ENCODE measurements at places on chromosomes 2 and 18.

DNA sequence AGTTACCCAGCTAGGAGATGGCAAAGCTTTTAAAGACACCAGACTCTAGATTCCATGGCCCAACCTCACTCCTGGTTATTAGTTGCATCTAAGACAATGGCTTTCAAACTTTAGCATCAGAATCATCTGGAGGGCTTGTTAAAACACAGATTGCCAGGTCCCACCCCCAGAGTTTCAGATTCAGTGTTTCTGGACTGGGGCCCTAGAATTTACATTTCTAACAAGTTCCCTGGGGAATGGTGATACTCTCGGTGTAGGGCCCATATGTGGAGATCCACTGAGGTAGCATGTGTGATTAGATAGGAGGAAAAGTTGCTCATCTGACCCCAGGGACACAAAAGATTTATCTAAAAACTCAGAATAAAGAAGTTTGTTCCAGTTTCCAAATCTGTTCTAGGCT lies 14.5 kb upstream of the TTR start:
- no peak for DNase-seq

- no peak for DNase-seq
Measured at GRCh38 chr2:205731583-205731981, 49.3 kb downstream of the NRP2 start.

GRCh38 chr18:51824746-51825145 lies 515.3 kb upstream of the DCC start:
- no peak for DNase-seq

DNA sequence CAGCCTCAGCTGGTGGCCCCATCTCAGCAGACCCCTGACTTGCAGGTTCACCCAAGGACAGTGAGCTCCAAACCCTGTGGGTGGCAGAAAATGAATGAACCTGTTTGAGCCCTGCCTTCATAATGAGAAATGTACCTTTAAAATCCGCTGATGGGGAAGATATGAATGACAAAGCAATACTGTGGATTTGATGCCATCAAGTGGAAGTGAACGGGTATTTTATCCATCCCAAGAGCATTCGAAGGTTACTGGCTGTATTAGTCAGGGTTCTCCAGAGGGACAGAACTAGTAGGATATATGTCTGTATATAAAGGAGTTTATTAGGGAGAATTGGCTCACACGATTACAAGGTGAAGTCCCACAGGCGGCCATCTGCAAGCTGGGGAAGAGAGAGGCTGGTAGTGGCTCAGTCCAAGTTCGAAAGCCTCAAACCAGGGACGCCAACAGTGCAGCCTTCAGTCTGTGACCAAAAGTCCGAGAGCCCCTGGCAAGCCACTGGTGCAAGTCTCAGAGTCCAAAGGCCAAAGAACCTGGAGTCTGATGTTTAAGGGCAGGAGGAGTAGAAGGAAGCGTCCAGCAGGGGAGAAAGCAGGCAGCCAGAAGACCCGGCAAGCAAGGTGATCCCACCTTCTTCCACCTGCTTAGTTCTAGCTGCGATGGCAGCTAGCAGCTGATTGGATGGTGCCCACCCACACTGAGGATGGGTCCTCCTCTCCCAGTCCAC lies 32.1 kb downstream of the TOGARAM2 start:
- no peak for DNase-seq

DNA sequence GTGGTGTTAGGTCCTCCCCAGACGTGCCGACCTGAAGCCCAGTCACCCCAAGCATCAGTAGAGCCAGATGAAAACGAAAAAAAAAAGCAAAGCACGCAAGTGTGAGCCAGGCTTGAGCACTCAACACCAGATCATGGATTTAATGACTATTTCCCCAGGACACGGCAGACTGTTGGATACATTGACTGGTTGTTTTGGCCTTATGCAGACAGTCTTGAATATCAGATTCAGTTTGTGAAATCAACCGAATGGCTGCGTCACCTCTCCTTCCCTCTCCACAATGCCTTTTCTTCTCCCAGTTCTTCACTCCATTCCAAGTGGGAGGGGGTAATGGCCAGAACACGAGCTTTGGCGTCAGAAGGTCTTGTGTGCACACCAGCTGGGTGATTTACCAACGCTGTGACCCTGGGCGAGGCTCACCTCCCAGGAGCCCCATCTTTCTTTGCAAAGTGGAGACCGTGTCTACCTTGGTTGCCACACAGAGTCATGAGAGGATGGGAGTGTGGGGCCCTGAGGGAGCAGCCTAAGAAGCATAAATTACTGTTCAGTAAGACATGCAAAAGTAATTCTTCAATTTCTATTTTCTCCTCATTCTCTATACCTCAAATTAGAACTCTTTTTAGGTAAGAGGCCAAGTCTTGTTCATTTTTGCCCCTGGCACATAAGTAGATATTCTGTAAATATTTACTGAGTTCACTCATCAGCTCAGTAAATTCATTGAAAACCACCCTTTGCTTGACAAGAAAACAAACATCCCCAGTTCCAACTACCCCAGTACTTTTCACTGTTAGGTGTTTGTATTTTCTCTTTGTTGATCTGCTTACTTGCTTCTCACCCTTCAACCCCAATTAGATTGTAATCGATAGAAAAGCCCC lies 181.1 kb upstream of the COPS8 start:
- DNase-seq: no peak
